ENCODE measurements at places on chromosomes 3 and 15.

GRCh38 chr3:156620260-156620659, 54.1 kb upstream of the TIPARP start:
- DNase-seq: no peak

DNA sequence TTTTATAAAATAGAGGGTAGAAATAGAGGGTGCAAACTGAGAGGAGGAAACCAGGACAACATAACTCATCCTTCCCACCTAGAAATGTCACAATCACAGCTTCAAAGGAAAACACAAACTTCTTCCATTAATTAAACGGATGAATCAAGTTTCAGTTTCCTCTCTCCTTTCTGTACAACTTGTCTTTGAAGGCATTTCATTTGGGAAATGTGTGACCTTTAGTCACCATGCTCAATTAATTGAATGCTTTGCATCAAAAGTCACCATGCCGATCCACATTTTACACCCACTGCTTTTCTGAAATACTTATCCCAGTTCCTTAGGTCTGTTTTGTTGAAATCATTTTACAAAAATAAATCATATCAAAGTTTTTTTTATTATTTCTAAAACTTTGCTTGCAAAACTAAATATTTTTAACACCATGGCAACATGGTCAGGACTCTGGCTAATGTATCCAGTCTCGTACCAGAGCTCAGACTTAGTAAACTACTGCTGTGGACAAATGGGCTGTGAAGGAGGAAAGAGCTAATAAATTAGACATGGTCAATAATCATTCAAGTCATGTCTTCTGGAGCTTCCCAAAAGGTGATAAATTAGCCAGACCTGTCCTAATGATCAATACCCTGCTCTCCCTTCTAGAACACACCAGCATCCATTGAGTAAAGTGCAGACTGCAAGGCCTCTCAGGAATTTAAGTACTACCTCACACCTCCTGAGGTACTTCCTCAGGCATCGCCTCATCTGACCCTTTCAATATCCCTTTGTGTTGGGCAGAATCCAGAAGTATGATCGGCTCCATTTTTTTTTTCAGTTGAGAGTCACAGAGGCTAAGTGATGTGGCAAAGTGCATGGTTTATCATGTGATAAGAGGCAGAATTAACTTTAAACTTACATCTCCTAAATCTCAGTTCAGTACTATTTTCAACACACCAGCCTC, 161.3 kb downstream of the GREM1 start:
- no peak for DNase-seq

DNA sequence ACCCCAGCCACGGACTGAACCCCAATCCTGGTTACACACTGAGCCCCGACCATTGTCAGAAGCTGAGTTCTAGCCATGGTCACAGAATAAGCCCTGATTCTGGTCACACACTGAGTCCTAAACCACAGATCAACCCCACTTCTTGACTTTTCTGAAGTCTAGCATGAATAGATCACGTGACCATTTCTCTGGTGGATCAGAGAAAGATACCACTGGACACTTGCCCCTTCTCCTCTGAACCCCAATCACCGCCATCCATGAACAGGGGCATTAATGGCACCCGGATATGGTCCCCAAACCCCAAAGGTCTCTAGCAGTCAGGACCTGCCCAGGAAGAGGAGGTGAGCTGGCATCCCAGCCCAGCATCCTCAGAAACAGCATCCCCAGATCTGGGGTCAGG, 9.1 kb downstream of the HCN4 start:
- no peak for DNase-seq

DNA sequence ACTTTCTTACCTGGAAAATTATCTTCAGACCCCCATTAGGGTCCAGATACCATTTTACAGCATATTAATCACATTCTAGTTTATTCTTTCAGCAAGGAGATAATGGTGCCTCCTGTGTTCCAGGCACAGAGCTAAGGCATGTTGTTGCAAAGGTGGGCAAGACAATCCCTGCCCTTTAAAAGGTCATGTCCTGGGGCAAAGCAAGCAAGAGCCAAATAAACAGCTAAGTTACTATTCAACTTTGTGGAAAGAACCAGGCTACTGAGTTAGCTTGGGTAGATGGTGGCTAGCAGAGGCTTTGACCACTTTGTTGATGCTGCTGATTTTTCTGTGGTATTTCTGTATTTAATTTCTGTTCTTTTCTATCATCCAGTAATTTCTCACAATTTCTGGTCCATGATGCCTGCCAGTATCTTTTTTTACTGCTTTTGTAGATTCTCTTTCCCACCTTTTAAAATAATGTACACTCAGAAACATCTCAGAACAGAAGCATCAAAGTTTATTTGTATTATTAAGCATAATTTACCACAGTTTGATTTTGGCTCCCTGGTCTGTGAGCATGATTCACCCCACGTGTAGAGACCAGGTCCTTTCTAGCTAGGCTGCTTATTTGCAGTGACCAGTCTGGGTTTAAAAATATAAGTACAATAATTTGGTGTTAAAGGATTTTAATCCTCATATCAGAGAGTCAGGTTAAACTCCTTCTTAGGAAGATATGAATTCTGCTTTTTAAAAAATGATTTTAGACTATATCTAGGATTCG, 71.5 kb downstream of the LRRC28 start:
- DNase-seq: no peak

GRCh38 chr3:11624161-11624560, 19.6 kb downstream of the VGLL4 start:
- peak; percentile 70 for DNase-seq

DNA sequence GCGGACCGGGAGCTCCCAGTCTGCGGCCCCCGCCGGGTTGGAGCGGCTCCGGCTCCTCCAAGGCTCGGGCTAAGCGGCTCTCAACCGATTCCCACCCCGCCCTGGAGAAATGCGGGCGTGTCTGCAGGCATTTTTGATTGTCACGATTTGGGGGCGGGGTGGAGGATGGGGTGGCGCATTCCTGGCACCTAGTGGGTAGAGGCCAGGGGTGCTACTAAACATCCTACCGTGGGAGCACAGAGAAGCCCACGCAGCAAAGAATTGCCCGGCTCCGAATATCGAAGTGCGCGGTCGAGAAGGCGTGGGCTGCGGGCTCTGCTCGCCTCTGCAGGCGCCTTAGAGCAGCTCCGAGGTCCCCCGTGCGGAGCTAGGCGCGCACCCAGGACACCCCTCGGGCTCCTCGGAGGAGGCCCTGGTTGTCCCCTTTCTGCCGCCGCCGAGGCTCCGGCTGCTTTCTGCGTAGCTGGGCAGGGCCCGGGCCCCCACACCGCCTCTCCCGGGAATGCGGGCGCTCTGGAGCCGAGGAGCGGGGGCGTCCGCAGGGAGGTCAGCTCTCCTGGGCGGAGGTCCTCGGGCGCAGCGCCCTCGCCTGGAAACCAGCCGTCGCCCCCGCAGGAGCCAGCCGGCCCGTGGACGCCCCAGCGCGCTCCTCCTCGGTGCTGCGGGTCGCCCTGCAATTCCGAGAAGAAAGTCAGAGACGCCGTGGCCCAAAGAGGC, 16.5 kb upstream of the LAMP3 start:
- peak; percentile 43 for DNase-seq

GRCh38 chr3:88226910-88227309, 77.2 kb downstream of the C3orf38 start:
- no peak for DNase-seq

DNA sequence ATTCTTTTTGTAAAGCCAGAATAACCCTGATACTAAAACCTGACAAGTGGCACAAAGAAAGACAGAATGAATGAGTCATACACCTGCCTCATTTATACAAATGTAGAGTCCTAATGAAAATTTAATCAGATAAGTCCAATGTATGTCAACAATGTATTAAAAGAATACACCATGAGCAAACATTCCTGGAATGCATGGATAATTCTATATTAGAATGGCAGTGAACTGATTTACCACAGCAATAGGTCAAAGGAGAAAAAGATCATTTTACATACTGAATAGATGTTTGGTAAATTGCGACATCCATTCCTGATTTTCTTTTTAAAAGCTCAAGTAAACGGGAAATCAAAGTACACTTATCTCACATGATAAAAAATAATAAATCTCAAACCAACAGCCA, 11.2 kb upstream of the LOXL1 start:
- no peak for DNase-seq

DNA sequence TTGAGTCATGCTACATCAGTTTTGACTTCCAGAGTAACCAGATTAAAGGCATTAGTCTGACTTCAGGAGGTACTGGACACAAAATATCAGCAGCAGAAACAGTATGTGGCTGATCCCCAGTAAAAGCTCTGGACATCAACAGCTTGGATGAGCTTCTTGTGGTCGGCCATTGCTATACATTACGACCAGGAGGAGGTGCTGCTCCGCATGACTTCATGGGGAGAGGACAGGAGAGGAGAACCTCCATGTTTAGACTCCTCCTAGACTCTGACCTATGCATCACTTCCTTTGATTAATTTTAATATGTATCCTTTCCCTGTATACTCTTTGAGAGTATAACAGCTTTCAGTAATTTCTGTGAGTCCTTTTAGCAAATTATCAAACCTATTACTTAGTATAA, 285.6 kb upstream of the ARHGEF26 start:
- DNase-seq: no peak

GRCh38 chr15:34625007-34625406, 41.6 kb upstream of the GOLGA8B start:
- DNase-seq: no peak

DNA sequence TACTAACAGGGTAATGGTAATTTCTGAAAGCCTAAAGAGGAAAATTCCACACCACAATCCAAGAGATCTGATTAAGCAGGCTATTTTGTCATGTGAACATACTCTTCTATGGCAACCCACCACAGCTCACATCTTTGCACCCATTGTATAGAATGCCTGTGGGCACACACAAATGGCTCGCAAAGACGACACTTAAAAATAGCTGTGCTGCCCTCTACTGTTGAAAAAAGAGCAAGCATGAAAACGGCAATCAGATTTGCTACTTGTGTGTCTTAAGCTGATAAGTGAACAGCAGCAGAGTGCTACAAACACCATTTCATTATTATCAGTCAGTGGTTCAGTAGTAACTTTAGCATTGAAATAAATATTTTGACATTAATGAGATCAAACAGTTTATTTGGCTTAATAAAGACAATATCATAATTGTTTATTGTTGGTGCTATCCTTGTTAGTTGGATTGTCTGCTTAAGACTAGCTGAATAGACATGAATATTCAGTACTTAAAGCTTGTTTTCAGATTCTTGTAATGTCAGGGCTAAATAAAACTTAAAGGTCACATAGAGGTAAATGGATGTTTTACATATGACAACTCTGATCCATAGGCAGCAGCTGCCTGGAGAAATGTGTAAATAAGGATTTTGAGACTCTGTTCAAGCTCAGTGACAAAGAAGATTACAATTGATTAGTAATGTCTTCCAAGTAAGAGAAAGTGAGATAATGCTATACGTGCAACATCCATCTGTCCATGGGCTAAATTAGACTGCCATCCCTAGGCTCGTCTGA, 199.1 kb downstream of the LRRN1 start:
- no peak for DNase-seq

GRCh38 chr3:6315906-6316305, 545.0 kb upstream of the GRM7 start:
- DNase-seq: no peak

- no peak for DNase-seq
These were observed 38.4 kb upstream of the SLC12A8 start for GRCh38 chr3:125250973-125251372.

GRCh38 chr15:52164631-52165265, 26.4 kb downstream of the GNB5 start:
- no peak for DNase-seq

GRCh38 chr3:176992978-176993377, 204.3 kb downstream of the TBL1XR1 start:
- no peak for DNase-seq

DNA sequence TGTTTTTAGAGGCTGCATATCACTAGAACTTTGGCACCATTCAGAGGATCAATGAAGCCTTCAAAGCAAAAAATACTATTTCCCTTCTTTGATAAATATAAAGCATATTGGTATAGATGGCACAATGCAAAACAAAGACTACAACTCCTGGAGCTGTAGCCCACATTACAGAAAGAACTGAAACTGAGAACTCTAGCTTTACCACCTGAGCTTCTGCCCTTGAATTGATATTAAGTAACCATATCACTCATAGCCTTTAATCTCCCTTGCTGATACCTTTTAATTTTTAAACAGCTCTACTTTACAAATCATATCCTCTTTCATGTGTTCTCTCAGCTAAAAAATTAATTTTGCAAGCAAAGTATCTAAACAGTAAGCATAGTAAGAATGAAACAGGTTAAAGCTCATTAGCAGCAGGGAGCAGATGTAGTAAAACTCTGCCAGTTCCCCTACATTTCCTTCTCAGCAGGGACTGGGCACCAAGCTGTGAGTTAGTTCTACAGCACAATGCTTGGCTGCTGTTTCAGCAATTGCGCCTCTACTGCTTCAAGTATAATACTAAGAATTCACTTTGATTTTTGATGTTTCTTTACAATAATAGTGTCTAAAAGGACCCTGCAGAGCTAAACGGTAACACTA, 97.9 kb upstream of the NANOGP8 start:
- DNase-seq: no peak

- DNase-seq: no peak
These were observed 52.3 kb upstream of the KPNA4 start for GRCh38 chr3:160617636-160618035.

DNA sequence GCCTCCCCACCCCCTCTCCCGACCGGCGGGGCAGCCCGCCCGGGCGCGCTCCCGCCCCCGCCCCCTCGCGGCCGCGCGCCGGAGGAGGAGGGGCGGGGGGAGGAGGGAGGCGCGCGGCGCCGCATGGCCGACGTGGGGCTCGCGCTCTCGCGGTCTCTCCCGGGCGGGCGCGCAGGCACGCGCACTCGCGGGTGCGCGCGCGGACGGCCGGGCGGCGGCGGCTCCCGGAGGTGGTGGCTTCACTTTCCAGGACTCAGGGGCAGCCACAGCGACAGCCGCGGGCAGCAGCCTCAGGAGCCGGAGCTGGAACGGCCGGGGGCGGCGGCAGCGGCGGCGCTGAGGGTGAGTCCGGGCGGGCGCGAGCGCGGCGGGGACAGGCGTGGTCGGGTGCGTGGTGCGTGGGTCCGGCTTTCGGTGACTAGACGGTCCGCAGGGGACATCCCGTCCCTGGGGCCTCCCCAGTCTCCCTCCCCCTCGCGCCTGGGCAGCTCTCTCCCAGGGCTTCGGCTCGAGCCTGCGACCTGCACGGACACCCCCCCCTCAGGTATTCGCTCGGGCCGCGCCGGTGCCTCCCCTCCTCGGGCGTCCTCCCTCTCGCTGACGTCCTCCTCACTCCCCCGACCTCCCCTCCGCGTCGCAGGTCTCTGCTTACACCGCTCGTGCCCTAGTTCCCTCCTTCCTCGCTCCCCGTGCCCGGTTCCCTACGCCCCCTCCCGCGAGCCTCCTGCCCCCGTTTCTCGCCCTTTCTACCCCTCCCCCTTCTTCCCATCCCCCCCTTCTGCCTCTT, at the start of gene UBE2E2:
Gene UBE2E2 (plus strand): TSS at position 407 of the 787 bp plus-strand sequence.
- DNase-seq: peak; percentile 70

DNA sequence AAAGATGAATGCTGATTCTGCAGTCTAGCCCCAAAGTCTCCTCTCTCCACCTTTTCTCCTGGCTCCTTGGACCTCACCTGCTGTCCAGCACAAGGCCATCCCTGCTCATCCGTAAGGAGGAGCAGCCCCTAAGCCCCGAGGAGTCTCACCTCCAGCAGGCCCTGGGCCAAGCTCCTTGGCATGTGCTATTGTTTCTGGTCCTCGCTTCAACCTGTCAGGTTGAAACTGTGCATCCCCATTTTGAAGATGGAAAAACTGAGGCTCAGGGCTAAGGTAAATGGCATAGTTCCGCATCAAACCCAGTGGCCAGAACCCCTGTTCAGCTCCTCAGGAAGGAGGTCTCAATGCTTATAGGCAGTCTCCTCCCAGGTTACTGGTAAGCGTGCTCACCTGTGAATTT, 26.1 kb downstream of the CHDH start:
- no peak for DNase-seq

- no peak for DNase-seq
These were observed 464.1 kb upstream of the ARHGEF26 start for GRCh38 chr3:153657046-153657445.
